ENCODE measurements at places on chromosomes 2 and 18.

DNA sequence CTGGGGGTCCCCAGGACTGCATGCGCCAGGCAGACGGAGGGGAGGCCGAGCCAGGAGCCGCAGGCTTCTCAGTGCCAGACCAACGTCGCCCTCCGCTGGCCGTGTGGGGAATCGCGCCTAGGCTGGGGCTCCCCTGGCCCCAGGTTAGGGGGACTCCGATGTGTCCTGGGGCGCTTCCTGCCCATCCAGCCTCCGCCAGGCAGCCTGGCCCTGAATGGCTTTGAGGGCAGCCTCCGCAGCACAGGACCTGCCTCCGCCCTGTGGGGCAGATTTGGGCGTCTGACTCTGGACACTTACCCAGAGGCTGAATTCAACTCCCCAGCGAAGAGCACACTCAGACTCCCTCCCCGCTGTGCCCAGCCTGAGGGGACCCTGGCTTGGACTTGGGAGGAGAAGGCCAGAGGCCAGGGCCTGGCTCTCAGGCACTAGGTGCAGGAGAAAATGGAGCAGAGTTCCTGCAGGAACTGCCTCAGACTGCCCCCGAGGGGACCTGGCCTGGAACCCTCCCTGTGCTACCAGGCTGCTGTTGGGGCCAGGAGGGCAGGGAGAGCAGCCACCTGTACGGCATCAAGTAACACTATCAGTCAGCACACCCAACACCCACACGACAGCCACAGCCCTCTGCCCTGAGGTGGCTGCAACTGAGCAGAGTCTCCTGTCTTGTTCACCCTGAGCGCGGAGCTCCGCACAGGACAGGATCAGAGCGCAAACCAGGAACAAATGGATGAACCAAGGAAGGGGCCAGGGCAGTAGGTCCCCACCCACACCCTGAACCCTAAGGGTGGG, 597 bp upstream of the TEKT4 start:
- no peak for DNase-seq

- no peak for DNase-seq
Measured at GRCh38 chr2:169561364-169561763, 12.3 kb downstream of the FASTKD1 start.

DNA sequence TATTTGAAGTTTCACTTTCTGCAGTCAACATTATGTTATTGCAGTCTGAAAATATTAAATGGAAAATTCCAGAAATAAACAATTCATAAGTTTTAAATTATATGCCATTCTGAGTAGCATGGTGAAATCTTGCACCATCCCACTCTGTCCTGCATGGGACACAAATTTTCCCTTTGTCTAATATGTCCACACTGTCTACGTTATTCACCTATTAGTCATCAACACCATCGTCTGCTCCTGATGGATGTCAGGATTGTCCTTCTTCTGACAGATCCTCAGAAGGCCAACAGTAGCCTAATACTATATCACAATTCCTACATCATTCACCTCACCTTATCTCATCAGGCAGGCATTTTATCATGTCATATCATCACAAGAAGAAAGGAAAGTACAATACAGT, 163.1 kb downstream of the TXNL1 start:
- no peak for DNase-seq

DNA sequence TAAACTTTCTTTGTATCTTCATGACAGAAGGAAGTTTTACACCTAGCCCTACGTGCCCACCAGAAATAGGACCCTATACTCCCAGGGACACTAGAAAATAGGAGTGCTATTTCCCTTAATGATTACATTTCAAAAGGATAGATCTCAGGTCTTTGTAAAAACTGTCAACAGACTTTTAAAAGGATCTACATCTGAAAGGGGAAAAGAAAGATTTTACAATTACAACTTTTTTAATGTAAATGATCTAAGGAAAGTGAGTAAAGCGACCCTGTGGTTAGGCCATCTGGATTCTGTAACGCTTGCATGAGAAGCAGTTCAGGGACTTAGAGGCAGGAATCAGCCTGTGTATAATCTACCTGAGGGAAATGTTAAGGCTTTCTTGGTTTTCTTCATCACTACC, 431.8 kb upstream of the MC4R start:
- no peak for DNase-seq

DNA sequence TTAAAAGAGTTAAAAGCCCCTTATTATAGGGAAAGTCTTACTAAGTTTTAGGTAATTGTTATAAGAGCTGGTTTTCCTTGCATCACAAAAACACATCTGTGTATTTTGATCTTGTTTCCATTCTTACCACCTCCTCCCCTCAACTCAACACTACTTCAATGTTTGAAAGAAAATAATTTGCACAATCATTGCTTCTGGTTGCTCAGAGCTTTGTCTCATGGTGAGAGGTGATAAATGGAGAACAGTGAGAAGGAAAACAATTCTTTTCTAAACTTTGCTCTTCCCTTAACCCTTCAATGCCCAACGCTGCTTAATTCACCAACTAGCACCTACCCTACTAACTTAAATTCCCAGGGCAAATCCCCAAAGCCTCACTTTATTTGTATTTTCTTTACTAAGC, 268.1 kb upstream of the LINC00305 start:
- DNase-seq: no peak

- no peak for DNase-seq
Measured at GRCh38 chr2:187435078-187435477, 13.0 kb downstream of the CALCRL start.

GRCh38 chr2:71226965-71227560, at the start of gene PAIP2B:
PAIP2B (minus strand) TSS chr2:71227103; CDS start chr2:71202589, 24,514 bp downstream.
- peak; percentile 100 for DNase-seq

DNA sequence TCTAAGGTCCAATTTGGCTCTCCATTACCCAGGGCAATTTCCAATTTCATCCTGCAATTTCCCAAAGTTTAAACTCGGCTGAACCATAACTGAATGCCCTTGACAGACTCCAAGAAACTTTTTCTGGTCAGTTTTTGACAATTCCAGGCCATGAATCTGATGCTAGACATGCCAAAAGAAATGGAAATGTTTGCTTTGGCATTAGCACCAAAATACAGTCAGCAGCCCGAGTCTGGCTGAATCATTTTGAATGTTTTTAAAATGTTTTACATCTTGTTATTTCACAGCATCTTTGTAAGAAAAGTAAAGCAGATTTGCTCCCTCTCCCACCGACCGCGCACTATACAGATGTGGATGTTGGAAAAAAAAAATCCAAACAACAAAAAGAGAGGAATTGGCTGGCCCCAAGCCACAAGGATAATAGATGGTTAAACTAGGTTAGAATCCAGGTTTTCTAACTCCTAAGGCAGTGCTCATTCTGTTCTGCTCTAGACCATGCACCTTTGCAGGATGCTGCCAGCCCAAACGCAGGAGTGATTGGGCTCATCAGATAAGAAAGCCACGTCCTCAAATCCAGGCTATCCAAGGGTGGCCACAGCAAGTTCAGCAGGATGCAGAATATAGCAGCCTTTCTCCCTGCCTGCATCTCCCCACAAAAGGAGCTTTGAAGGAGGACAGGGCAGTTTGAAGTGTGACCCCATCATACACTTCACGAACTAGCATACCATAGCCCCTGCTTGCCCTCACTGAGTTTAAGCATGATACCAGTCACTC, 167.5 kb downstream of the ALK start:
- DNase-seq: no peak

GRCh38 chr2:62158444-62159121, 37.3 kb upstream of the B3GNT2 start:
- DNase-seq: no peak

DNA sequence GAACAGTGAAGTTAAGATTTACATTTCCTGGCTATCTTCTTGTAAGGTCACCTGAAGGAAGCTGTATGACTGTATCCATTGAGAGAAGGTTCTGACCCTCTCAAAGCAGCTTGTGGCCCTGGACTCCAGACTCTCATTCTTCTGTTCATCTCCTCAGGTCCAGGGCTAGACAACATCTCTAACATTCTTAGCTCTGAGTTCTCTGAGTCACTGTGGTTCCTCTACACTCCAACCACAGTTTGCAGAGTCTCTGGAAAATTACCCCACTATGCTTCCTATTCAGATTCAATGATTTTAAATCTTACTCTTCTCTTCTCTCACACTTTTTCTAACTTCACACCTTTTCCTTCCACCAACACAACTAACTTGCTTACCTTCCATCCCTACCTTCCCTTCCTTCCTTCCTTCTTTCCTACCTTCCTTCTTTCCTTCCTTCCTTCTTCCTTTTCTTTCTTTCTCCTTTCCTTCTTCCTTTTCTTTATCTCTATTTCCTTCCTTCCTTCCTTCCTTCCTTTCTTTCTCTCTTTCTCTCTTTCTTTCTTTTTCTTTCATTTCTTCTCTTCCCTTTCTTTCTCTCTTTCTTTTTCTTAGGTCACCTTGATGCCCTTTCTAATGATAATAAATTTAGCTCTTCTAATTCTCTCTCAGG, 824.3 kb upstream of the ZEB2 start:
- DNase-seq: no peak

DNA sequence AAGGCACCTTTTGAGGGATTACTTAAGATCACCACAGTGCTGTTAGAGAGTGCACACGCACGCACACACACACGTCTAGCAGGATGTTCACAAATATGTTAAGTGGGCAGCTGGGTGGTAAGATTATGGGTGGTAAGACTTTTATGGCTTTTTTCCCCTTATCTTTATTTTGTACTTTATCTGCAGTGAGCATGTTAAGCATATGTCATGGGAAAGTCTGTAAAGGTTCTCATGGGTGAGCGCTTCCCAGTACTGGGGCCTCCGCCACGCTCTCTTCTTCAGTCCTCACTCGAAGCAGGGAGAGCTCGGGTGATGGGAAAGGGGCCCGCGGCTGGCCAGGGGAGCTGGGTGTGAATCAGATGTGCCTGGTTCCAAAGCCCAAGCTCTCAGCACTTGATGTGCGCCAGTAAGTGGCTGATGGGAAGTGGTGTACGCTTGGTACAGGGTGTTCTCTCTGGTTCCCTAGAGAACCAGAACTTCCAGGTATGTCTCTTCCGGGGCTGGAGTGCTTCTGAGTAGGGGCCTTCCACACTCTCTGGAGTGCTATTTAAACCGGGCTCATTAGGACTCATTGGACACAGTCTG, 83.9 kb upstream of the YWHAQ start:
- no peak for DNase-seq

GRCh38 chr2:172761306-172761705, 25.7 kb downstream of the RAPGEF4 start:
- DNase-seq: no peak
